Nephron progenitor cell (in vitro differentiated cells): ENCODE measurements at places on chromosomes 7 and 10.

DNA sequence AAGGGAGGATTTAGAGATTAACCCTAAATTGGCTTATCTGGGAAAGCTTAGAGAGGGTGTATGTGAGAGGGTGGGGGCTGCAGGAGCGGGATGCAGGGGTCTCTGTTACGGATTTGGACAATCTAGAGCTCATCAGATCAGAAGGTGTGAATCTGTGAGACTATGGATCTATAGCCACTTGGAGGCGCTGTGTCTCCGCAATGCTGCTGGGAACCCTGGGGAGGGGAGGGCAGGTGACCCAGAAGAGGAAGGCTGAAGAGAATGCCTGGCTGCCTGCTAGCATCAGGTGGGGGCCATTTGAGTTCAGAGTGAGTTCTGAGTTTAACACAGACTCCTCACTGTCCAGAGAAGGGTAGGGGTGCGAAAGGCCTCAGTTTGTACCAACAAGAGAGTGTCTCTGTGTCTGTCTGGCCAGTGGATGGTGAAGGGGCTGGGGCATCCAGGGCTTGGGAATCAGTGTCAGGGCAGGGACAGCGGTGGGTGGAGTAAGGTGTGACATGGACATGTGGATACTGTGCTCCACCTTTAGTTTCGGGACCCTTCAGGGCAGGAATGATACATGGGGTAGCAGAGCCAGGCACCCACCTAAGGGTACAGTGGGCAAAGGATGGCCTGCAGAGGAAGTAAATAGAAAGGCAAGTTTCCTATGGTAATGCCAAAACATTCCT, 187.3 kb upstream of the PRSS58 start:
- DNase-seq, result peak; percentile 36

DNA sequence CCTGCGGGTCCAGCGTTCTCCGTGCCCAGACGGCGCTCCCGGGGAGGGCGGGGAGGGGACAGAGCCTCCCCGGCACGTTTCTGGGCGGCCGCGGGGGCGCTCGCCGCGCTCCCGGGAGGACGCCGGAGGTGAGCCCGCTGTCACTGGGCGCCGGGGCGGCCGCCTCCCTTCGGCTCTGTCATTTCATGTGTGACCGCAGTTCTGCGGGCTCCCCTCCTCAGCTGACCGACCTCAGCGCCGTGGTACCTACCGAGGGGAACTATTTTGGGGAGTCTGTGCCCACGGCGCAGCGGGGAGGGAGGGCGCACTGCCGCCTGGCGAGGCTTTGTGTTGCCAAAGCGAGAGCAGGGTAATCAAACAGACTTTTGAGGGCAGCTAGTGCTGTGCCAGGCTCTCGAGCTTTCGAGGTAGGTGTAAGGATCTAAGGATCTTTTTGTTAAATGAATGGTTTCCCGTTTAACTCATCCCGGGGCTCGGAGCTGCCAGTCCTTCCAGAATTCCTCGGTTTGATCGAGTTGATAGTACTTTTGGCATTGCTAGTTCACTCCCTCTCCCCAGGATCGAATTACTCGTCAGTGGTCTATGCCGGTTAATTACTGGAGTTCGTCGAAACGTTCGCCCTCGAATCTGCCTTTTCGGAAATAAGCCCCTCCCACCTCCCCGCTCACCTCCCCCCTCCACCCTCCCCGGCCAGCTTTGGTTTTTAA, 1.9 kb downstream of the ARID5B start:
- DNase-seq, result peak; percentile 63

DNA sequence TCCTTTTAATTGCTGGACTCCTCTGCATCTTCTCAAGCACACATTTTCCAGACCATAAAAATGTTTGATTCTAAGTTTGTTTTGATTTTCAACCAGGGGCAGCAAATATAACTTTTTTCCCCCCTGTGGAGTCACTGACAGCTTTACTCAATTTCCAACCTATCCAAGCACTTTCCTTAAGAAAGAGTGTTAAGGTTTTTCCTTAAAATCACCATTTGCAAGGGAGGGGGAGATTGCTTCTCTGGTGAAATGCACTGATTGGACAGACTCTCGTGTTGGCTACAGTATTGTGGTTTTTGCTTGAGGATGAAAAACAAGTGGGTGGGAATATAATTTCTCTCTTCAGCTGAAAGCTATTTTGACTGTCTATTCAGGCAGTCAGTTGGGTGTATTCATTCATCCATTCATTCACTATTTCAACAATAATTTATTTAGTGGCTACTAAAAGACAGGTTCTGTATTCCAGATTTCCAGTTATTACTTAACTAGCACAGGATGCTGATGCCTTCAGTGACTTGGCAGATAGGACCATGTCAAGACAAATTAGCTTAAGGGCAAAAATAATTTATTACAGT, 146.3 kb downstream of the BAMBI start:
- no peak for DNase-seq

DNA sequence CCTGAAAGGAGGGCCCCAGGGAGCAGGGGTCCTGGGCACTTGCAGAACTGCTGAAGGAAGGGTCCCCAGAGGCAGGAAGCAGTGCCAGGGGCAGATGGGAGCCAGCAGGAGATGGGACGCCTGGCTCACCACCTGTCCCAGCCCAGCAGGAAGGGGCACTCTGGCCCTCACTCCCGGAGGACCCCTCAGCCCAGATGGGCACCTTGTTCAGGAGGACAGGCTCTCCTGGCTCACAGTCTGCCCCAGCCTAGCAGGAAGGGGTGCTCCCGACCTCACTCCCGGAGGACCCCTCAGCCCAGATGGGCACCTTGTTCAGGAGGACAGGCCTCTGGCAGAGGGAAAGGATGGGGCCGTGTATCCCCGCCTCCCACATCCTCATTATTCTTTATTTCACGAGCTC, 331.4 kb upstream of the SHH start:
- no peak for DNase-seq

DNA sequence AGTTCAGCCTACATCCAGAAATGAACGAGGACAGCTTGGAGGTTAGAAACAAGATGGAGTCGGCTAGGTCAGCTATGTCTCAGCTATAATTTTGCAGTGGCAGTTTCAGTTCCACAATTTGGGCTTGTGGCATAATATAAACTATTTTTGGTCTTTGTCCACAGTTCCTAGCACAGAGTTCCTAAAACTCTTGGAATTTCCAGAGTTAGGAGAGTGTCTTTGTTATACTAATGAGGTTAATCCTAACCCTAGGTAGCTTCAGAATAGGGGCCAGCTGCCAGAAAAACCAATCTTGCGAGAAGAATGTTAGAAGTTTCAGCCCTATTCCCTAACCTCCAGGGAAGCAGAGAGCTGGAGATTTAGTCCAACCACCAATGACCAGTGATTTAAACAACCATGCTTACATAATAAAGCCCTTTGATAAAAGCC, 131.9 kb downstream of the AKR1D1 start:
- DNase-seq, result no peak

DNA sequence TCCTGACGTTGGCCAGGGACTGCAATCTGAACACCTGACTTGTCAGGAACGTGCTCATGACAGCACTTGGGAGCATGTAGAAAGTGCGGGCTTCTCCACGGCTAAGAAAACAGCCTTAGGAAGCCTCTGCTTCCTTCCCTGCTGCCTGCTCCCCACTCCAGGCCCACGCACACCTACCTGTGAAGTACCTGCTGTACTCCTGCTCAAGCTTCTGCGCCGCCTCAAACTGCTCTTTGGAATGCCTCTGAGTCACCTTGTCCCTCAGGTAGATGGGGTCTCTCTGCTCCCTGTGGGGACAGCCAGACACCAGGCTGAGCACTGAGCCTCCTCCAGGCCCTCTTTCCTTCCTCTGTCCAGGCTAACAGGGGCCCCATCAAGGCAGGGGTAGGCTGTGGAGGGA, 132.7 kb downstream of the DLG5 start:
- no peak for DNase-seq

DNA sequence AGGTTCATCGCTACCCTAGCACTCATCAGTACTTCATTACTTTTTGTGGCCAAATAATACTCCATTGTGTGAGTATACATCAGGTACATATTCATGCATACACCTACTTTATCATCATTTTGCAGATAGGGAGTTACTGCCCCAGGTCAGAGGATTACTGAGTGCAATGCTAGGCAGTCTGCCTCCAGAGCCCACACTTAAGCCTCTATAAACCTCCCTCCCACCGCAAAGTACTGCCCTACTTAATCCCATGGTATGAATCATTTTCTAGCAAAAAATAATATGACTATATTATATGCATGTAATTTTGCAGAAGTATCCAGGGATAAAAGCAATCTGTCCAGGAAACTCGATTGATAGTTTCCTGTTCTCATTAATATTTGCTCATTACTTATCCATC, 194.3 kb downstream of the GRID1 start:
- no peak for DNase-seq

DNA sequence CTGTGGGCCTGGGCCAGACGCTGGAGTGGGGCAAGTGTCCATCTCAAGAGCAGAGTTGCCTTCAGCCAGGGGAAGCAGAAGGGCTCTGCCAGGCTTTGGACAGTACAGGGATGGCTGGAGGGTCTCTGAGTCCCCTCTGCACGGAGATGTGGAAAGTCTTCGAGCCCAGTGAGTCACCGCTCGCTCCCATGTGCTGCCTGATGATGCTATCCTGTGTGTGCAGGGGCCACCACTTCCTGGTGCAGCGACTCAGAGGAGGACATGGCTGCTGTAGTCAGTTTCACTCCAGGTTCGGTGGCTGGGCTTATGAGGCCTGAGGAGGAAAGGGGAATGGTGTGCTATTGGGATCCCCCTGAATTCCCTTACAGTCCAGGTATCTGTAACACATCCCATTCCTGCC, 6.0 kb downstream of the ADCYAP1R1 start:
- DNase-seq, result no peak

DNA sequence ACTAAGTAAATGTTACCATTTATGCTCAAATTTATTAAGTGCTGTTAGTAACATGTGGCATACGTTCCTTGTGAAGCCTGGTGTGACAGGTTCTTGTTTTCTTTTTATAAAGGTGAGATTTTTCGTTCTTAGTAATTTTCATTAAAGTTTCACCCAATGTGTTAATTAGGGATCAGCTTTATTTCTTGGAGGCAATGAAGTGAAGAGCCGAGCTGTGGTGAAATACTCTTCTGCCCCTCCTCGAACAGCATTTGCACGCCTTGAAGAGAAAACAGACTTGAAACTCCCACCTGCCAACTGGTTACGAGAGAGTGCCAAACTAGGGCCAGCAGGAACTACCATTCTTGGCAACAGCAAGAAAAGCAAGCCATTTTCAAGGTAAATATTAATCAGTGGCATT, 1.5 kb downstream of the EDRF1 start:
- DNase-seq, result no peak

DNA sequence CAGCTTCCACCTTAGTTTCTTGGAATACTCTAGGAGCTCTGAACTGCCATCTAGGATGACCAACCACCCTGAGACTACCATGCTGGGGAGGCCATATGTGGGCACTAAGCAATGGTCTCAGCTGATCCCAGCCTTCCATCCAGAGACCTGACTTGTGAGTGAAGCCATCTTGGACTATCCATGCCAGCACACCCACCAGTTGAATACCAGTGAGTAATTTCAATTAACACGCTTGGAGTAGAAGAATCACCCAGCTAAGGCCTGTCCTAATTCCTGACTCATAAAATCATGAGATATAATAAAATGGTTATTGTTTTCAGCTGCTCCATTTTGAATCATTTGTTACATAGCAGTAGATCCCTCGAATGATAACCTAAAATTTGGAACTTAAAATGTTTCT, 5.2 kb upstream of the KIF5B start:
- DNase-seq, result no peak

DNA sequence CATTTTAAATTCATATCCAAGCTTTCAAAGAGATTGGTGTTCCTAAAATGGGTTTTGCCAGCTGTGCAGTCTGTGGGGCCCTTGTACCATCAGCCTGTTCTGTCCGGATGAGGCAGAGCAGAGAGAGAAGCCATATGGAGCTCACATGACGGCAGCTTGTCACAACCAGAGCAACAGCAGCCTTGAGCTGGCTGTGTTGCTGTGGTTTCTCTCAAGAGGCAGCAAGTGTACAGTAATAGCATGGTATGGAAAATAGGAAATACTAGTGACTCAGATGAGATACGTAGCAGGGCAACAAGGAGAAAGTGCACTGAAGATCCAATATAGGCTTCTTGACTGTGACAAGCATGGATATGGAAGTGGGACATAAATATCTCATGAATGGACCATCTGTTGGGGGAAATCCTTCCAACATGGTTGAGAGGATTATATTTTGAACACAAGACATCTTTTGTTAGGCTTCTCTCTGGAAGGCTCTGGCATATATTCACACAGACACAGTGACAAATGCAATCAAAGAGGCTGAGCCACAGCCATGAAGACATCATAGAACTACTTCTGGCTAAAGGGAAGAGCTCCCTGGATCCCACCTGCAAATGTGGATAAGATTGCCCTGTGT, 251.0 kb upstream of the TAC1 start:
- no peak for DNase-seq

- DNase-seq, result peak; percentile 54
These were observed 82.7 kb upstream of the C1GALT1 start for GRCh38 chr7:7099584-7100014.

- DNase-seq, result peak; percentile 33
These were observed 1.9 kb downstream of the FZD1 start for GRCh38 chr7:91266067-91266688.

DNA sequence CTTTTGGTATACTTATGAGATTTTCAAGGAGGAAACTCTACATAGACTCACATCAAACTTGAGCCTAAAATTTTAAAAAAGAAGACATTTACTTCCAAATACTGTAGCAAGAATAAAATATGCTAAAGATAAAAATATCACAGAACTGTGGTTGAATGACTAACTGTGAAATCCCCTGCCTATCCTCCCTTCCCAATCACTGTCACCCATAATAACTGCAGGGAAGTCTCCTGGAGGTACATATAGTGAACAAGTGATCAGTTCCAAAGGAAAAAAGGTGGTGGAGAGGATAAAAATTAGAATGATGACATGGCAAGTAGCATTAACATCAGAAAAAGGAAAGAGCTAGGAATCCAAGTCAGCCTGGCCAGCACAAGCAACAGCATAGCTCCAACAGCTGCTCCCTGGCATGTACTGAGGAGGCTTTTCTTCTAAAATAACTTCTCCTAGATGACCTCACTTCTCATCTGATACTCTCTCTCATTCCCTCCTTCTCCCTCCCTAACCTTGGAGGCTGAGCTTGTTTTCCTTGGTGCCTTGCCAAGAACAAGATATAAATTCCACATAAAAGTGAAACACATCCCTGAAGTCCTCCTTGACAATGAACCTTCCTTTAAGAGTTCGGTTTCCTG, 124.0 kb downstream of the IQUB start:
- no peak for DNase-seq

DNA sequence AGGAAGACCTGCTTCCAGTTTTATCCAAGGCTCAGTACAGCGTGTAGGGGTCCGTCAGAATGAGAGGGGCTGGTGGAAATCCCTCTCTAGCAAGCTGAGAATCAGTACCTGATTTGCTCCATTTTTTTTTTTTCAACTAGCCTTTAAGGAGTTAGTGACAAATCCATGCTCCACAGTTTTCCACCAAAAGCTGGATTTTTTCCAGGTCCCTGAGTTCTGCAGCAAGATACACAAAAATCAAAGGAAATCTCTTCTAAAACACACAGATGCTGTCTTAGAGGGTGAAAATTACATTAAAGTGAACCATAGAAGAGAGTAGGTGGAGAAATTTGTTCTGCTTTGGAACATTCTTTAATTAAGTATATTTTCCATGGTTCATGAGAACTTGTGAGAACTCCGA, 30.4 kb downstream of the MDFIC start:
- no peak for DNase-seq
